ENCODE measurements at places on chromosomes 6 and 20. TPM values are rescaled to one million over a fixed set of nuclear protein-coding genes. Genes with fewer than 3 reads are reported as not detected.

GRCh38 chr6:113805173-113805790 lies 51.9 kb upstream of the MARCKS start:
- DNase-seq: no peak

DNA sequence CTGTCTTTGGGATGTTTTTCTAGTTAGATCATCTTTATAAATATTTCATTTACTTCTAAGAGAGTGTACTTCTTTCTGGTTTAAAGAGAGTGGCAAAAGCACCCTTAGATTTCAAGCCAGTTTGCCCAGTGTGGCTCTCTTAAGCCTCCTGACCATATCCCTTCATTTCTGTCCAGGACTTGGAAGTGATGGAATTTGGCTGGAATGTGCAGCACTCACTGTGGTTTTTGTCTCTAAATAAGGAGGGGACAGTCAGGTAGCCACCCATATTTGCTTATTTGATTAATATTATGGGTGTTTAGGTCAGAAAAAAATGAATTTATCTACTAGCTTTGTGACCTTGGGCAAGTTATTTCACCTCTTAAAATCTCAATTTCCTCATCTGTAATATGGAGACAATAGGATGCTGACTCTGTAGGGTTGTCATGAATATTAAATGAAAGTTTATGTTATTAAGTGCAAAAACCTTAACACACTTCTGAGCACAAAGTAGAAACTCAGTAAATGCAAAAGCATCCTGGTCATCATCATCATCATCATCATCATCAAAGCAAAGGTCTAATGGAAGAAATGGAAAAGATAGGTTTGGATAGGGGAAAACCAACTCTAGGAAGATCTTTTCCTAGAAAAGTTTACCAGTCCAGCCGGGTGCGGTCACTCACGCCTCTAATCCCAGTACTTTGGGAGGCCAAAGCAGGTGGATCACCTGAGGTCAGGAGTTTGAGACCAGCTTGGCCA lies 3.1 kb downstream of the CRYBG1 start:
- no peak for DNase-seq

- DNase-seq: no peak
Measured at GRCh38 chr6:12065321-12066140, 53.4 kb downstream of the HIVEP1 start.

- DNase-seq: no peak
Measured at GRCh38 chr20:37354210-37355195, 8.6 kb downstream of the SRC start.

GRCh38 chr20:24468401-24469115 lies 871 bp upstream of the SYNDIG1 start:
- DNase-seq: no peak

GRCh38 chr6:146582857-146583256 lies 15.9 kb upstream of the ADGB start:
- no peak for DNase-seq

GRCh38 chr6:98925831-98926230 lies 21.9 kb downstream of the FBXL4 start:
- no peak for DNase-seq

DNA sequence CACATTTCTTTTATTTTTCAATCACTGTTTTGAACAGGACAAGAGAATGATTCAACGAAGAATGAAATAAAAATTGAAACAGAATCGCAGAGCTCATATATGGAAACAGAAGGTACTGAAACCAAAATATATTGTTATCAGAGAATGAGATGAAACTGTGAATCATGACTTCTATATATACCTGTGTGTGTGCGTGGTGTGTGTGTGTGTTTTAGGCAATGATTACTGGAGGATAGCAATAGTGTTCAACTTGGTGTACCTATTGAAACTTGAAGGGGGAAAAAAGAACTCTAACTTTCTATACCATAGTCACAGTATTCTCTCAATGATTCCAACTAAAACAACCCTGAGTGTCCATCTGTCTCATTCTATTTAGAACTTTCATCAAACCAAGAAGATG lies 586.6 kb downstream of the KIF16B start:
- no peak for DNase-seq

GRCh38 chr6:140062043-140063020 lies 687.9 kb upstream of the CITED2 start:
- DNase-seq: no peak

- DNase-seq: no peak
Measured at GRCh38 chr6:132126150-132126549, 175.0 kb upstream of the CCN2 start.

DNA sequence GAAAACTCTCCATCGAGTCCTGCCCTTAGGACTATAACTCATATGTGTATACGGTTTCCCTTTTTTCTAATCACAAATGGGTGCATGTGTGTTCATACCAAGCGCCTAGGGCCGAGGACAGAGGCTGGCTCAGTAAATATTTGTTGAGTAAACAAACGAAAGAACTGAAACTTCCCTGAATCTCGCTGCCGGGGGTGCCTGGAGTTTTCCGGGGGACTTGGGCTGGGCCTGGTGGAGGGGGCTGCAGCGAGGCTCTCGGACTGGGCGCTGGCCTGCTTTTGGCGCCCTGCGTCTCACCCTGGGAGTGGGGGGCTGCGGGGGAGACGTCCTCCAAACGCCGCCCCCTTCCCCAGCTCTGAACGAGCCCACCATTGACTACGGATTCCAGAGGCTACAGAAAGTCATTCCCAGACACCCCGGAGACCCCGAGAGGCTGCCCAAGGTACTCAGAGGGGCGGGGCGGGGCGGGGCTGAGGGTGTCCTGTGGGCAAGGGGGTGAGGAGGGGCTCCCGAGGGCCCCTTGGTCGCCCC lies 49.0 kb downstream of the CPXM1 start:
- no peak for DNase-seq

DNA sequence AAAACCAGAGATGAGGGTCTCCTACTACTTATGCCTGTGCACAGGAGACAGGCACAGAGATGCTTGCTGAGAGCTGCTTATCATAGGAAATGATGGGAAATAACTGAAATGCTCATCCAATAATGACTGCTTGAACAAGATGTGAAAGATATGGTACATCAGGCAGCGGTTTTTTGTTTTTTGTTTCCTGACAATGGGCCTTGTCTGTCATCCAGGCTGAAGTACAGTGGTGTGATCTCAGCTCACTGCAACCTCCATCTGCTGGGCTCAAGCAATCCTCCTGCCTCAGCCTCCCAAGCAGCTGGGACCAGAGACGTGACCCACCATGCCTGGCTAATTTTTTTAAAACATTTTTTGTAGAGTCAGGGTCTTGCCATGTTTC lies 1.2 kb upstream of the RIPOR3 start:
- DNase-seq: no peak

- DNase-seq: no peak
Measured at GRCh38 chr20:24779131-24779530, 169.9 kb upstream of the CST7 start.

DNA sequence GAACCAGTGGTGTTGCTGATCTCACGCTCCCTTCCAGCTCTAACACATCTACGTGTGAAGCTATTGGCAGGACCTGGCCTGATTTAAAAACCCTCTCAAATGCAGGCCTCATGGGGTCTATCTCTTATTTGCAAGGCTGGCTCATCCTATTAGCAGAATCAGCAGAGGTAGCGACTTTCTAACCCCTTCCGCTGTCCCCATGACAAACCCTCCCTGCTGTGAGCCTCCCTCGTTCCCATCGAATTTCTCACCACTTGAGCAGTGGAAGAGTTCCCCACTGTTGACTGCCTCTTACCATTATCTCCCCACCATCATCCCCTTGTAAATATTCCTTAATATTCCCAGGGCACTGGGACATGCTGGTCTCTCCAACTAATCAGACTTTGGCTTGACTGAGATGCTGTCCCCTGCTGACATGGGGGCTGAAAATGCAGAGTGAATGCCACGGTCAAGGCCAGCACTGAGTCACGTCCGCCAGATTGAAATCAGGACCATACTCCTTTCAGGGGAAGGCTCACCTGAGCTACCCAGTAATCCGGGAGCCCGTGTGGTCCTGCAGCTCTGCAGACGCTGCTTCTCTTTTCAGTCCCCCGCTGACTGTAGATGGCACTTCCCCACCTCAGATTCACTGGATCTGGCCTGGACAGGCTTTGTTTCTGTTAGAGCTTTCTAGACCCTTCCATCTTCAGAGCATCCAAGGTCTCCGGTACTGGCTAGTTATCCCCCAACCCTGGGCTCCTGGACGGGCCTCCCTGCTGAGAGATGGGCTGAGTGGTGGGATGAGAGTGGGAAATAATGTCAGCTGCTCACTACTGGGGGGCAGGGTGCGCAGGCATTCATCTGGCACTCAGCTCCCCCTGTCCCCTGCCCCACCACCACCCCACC lies 23.1 kb downstream of the AAR2 start:
- no peak for DNase-seq

GRCh38 chr6:11618533-11618932 lies 81.0 kb downstream of the TMEM170B start:
- DNase-seq: no peak

DNA sequence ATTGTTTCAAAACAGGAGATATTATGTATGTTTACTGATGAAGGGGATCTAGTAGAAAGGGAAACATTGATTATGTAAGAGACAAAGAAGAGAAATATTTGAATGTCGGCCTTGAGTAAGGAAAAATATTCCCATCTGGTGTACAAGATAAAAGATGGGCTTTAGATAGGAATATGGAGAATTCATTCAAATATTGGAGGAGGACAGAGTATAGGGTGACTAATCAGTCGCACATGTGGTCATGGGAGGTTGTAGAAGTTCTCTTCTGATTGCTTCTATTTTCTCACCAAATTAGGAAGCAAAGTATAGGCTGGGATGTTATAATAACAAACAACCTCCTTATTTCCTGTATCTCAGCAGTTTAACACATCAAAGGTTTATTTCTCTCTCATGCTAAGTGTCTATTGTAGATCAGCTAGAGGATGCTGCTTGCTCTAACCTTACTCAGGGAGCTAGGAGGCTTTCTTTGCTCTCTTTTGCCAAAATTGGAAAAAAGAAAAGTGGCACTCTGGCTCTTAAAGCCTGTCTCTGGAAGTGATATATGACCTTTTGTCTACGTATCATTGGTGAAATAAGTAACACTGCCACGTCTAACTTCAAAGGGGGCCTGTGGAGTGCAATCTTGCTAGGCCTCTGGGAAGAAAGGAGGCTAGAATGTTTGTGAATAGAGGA lies 1.2 kb upstream of the HDDC2 start:
- peak; percentile 50 for DNase-seq

DNA sequence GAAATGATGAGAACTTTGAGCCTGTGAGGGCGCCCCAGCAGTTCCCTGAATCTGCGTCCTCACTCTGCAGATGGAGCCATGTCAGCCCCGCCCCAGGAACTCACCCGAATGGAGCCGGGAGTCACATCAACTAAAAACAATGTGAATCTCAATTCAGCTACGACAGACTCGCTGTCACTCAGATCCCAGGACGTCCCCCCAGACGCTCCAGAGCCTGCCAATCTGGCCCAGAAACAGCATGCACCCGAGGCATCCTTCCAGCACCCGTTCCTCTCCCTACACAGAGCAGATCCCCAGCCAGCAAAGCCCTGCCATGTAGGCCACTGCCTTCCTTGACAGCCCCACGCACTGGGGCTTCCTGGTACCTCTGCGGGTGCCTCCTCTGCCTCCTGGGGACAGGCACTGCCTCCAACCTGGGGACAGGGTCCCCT lies 248.0 kb downstream of the TTLL2 start:
- no peak for DNase-seq

GRCh38 chr6:142647449-142648035 lies 297.4 kb downstream of the HIVEP2 start:
- no peak for DNase-seq

DNA sequence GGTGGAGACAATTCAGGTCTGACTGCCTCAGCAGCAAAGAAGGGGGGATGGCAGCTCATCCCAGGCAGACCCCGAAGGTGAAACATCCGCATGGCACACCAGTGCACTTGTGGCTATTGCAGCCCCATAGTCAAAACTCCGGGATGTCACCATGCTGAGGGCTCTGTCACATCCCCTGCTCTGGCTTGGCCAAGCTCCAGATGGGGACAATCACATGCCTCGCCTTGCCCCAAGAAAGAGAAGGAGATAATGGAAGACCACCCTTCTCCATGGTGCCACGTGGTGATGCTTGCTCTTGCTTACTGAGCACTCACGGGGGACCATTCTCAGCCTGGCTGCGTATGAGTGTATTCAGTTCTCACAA lies 60.2 kb downstream of the RBM38 start:
- no peak for DNase-seq

DNA sequence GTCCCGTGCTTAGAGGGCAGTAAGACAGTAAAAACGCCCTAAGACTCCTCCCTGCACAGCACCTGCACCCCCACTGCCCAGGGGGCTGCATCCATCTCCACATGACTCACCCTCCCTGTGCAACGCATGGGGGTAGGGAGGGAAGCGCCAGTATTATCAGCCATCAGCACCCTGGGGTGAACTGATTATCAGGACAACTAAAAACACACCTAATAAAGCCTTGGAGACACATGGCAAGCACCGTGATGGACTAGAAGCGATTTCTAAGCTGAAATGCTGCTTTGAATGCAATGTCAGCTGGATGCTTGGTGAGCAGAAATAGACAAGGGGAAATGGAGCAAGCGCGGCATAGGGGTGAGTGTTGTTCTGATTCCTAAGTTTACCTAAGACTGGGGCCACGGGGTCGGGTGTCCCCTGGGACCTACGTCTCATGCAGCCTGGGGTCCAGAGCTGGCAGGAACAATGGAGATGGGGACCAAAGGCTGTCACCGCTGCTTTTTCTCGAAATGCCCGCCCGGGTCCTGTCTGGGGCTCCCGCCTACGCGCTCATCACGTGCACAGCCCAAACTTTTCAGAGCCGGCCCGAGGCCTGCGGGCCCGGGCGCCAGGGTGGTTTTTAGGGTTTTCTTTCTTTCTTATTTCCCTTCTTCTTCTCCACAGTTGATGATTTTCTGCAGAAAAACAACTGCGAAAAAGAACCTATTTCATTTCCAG lies 702 bp upstream of the TNFAIP3 start:
- no peak for DNase-seq

DNA sequence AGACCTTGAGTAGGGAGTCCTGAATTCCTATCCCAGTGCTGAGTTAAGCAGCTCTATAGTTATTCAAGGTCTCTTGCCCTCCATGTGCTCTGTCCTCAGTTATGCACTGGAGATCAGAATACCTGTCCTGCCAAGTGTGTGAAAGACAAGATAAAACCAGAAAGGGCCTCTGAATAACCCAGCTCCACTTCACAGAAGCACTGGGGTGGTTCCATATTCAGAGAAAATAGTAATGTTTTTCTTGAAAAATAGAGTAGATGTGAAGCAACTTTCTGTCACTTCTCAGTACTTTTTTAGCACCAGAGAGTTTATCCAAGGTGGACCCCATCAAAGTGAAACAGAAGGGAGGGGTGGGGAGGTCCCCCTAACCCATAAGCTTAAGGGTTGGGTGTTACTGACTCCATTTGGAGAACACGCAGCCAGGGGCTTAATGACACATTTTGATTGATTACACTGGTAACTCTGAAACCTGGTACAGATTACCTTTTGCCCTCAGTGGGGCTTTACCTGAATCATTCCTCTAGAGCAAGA lies 509.8 kb upstream of the JARID2 start:
- DNase-seq: no peak

Gene SNAP25
- total RNA-seq: not detected

Gene BFSP1
- total RNA-seq: 0.94 TPM

Gene TEAD3
- not detected for total RNA-seq

Gene SAMD3
- total RNA-seq: 29.7 TPM

Gene MMP24
- total RNA-seq: 0.12 TPM

Gene TMEM200A
- 1.2 TPM for total RNA-seq

Gene SAMD5
- total RNA-seq: not detected

Gene C6orf132
- not detected for total RNA-seq

Gene PLCB1
- 9.6 TPM for total RNA-seq

Gene WFDC5
- total RNA-seq: not detected

Gene ALDH8A1
- 2.2 TPM for total RNA-seq

Gene RALY
- total RNA-seq: 116 TPM

Gene NNAT
- total RNA-seq: not detected

Gene PCMTD2
- 196 TPM for total RNA-seq

Gene SLC35F1
- not detected for total RNA-seq

Measured in CD4-positive, alpha-beta memory T cell (primary cell).